ENCODE measurements at places on chromosomes 13 and 19.

GRCh38 chr19:2569596-2570465, 93.9 kb downstream of the GADD45B start:
- DNase-seq, result no peak

DNA sequence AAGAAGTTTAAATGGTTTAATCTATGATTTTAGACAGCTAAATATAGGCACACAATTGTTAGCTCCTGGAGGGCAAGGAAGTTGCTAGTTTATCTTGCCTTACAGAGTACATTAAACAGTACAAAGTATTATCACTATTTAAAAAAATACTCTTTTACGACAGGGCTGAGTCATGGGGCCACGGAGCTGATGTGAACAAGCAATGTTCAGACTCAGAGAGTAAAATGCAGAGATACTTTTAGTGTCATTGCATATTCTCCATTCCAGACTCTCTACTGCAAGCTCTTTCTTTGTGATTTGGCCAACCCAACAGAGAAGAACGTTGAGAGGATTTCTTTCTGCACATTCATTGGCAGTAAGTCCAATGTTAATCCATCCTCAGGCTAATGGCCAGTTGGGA, 352.4 kb downstream of the SPRY2 start:
- DNase-seq, result peak; percentile 9

DNA sequence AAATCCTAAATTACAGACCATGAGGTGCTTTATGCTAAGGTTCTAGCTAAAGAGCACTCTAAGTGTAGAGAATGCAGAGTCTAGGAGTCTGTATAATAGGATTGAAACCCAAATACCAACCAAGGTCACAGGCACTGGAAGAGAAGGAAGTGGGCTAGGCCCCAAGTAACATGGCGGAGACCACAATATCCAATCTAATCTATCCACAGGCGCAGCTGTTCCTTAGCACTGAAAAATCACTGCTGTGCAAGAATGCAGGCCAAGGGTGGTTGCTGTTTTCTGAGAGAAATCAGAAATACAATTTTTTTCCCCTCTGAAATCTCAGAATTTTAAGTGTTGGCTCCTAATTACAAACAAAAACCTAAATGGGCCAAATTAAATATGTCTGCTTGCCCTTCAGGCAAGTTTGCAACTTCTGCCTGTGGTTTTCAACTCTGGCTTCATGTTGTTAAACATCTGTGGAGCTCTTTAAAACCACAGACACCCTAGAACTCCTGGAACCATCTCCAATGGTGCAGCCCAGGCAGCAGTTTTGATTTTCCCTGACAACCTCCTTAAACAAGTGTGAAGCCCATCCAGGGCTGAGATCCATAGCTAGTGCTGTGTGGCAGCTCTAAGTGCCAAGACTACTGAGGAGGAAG, 6.1 kb downstream of the RANBP3 start:
- DNase-seq, result no peak

GRCh38 chr13:37070145-37070695, 10.7 kb upstream of the SUPT20H start:
- DNase-seq, result no peak

- no peak for DNase-seq
Measured at GRCh38 chr19:46049597-46049996, 8.8 kb upstream of the IGFL4 start.

DNA sequence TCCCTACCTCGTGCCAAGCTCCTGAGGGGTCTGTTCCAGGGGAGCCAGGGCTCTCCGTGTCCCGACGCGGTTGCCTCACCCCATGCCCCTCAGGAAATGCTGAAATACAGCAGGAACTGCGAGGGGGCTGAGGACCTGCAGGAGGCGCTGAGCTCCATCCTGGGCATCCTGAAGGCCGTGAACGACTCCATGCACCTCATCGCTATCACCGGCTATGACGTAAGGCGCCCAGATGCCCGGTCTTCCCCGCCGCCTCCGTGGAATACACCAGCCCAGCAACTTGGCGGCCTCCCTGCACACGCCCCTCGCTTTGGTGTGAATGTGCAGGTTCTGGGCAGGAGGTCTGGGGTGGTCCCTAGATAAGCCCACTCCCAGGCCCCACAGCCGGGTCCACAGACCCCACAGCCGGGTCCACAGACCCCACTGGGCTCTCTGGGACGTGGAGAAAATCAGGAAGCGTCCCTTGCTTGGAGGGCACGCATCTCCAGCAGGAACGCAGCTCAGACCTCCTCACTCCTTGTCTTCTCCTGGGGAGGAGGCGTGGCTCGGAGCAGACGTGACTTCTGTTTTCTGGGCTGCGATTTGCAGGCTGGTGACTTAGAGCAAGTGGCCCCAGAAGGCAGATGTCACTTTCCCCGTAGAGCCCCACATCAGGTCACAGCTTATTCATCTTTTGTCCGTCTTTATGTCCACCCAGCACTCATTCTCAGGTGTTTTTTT, 19.4 kb upstream of the F7 start:
- no peak for DNase-seq

DNA sequence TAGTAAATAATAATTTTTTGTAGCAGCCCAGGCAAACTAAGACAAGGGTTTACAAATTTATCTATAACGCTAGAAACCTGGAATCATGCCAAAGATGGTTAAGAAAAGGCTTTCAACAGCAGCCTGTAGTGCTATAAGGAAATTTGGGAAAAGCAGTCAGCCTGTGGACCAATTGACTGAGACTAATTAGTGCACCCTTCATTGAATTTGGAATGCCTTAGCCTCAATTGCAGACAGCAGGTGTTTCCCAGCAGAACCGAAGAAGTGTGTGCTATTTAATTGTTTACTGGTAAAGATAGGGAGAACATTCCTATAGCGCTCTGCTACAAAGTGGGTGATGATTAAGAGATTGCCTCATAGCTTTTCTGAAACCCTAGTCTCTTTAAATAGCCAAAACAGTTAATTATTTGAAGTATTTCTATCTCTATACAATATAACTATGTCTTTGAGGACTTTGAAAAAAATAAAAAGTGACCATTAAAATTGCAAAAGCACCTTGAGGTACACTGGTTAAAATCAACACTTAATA, 1884.3 kb upstream of the PCDH20 start:
- no peak for DNase-seq

- DNase-seq, result no peak
Measured at GRCh38 chr13:27504128-27504867, 53.9 kb upstream of the MTIF3 start.

GRCh38 chr19:3625996-3626472, 556 bp downstream of the CACTIN start:
- peak; percentile 29 for DNase-seq

DNA sequence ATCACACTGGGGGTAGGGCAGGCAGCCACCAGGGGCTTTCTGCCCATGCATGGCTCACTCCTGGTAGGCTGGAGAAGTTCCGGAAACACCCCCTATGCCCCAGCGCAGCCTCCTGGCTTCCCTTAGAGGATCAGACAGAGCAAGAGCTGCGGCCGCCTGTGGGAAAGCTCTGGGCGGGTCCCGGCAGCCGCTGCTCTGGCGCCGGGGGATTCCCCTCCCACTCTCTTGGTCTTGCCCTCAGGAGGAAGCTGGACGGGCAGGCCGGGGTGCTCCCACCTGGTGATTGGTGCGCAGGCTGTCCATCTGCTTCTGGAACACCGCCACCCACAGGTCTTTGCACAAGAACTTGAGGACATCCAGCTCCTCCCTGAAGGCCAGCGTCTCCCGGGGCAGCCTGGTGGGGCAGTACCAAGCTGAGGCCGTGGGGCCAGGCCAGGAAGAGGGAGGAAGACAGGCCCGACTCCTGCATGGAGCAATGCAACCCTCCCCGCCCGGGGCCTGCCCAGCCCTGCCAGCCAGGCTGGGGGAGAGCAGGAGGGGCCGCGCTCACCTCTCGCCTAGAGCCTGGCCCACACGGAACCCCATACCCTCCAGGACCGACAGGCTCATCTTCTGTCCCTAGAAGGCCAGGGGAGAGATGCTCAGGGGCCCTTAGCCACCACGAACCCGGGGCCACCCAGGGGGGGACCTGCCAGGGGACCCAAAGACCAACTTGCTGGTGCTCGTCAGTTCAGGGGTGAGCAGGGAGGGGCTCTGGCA, 4.0 kb upstream of the NKPD1 start:
- no peak for DNase-seq

DNA sequence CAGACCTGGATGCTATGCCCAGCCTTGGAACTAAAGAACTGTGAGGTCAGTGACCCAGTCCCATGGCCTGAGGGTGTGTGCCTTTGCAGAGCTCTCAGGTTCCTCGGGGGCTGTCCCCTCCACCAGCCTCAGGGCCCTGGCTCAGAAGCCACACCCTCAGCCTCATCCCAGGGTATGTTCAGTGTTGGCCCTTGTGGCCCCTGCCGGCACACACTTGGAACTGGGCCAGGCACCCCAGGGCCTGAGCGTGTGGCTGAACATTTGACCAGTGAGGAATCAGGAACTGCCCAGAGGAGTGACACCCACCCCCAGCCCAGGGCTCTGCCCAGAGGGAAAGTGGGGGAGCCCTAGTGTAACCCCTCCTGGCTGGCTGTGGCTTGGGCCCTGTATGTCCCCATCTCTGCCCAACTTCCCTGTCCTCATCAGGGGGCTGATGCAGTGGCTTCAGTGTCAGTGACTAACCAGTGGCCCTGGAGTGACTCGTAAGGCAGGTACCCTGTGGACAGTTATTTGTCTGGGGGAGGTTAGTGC, 10.0 kb downstream of the NKPD1 start:
- no peak for DNase-seq

- DNase-seq, result no peak
Measured at GRCh38 chr19:29528946-29529645, 3.3 kb downstream of the VSTM2B start.
